ENCODE measurements at places on chromosomes 1 and 21.

- DNase-seq = no peak
Observed at GRCh38 chr1:33516428-33516827, 44.0 kb downstream of the ZSCAN20 start.

DNA sequence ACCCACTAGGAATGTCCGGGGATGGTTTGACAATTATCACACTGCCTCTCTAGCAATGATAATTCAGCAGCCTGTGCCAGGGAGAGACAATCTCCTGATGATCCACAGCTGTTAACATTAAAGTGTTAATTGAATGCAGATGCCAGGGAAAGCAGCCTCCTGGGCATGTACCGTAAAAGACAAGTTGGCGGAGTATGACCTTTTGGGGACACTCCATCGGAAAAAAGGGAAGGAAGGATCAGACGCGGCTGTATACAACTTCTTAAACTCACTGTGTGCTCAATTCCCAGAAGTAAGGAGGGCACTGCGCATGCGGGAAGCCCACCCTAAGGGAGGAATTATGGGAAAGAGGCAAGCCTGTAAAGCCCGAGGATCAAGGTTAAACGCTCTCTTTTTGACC, 62.6 kb downstream of the MAP3K7CL start:
- no peak for DNase-seq

DNA sequence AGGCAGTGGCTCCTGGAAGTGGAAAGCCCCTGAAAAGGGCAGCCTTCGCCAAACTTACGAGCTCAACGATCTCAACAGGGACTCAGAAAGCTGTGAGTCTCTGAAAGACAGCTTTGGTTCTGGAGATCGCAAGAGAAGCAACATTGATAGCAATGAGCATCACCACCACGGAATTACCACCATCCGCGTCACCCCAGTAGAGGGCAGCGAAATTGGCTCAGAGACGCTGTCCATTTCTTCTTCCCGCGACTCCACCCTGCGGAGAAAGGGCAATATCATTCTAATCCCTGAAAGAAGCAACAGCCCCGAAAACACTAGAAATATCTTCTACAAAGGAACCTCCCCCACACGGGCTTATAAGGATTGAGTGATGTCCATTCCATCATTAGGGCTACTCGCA, 42.4 kb downstream of the PLPPR4 start:
- DNase-seq = no peak

DNA sequence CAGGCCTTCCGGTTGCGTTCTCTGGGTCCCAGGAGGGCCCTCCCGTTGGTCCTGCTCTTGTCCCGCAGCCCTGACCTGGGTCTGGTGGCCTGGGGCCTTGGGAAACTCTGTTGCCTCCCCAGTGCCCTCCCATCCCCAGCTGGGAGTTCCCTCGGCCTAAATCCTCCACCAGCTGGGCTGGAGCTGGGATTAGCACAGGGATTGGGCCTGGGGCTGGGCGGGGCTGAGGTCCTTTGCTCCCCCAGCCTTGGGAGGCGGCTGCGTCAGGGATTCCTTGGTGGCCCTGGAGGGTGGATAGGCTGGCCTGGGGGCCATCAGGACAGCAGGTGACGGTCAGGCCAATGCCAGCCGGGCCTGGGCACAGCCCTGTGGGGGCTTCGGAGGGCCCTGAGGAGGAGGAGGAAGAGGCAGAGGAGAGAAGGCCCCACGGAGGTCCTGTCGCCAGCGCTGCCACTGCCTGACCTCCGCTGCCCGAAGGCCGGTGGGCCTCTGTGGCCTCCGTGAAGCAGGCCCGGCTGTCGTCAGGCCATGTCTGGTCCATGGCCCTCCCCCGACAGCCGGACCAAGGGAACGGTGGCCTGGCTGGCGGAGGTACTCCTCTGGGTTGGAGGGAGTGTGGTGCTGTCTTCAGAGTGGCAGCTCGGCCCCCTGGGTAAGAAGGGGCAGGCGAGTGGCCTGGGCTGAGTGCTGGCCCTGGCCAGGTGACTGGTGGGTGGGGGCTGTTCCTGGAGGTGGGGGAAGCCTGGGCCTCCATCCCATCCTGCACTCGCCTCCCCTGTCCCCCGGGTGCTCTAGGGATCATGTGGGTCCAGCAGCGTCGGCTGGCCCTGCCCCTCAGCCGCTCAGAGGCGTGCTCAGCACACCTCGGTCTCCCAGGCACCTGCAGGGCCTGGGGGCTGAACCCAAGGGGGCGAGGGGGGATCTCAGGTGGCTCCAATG, at the start of gene PLCH2:
Gene PLCH2, plus strand, starts transcription at position 229 of the 939 bp plus-strand sequence. Its CDS starts 300 bp downstream, at position 529.
- DNase-seq = no peak

DNA sequence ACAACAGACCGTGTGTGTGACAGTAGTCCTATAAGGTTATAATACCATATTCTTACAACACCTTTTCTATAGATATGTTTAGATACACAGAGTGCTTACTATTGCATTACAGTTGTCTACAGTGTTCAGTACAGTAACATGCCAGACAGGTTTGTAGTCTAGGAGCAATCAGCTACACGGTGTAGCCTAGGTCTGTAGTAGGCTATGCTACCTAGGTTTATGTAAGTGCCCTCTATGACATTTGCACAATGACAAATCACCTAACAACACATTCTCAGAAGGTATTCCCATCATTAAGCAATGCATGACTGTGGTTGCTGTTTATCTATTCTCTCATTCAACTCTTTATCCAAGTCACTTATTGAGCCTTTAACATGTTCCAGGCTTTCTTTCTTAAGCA, 1.8 kb upstream of the WLS start:
- DNase-seq = no peak

DNA sequence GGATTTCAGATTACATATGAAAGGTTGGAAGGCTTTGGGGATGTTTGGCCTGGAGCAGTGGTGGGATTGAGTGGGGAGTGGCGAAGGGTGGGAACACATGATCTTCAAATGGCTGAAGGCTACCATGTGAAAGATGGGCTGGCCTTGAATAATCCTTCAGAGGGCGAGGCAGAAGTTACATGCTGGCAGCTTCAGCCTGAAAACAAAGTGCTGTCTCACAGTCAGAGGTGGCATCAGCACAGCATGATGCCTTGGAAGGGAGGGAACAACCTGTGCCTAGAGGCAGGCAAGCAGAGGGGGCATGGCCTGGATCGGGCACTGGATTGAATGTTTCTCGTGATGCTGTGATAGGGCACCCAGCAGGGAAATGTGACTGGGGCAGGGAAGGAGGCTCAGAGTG, 130.8 kb downstream of the BEND5 start:
- DNase-seq = no peak

DNA sequence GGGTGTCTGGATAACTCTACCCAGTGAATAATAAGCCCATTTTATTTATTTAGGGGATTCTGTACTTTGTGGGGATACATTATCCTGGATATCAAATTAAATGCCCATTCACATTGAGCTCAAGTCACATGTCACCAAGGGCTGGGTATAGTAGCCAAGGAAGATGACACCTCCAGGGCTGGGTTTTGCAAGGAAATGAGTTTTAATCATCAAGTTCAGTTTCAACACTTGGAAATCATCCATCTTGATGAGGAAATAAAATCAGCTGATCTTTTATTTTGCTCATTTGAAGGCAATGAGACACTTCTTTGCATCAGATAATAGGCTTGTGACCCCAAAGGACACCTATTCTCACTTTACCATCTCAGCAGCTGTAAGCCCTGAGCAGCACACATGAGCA, 80.0 kb upstream of the TNR start:
- DNase-seq = no peak

GRCh38 chr1:192697771-192698170, 61.8 kb downstream of the RGS13 start:
- DNase-seq = no peak

- DNase-seq = no peak
Observed at GRCh38 chr1:54750596-54750995, 13.7 kb downstream of the PARS2 start.

- DNase-seq = no peak
Observed at GRCh38 chr21:18370301-18370700, 33.3 kb downstream of the TMPRSS15 start.

GRCh38 chr1:31905093-31905509, 33.1 kb downstream of the PTP4A2 start:
- no peak for DNase-seq

- no peak for DNase-seq
Observed at GRCh38 chr1:21233490-21233889, 56.8 kb downstream of the ECE1 start.

- DNase-seq = no peak
Observed at GRCh38 chr1:209927466-209927865, 10.6 kb upstream of the SYT14 start.

GRCh38 chr1:8170059-8170835, 144.1 kb upstream of the ERRFI1 start:
- no peak for DNase-seq

DNA sequence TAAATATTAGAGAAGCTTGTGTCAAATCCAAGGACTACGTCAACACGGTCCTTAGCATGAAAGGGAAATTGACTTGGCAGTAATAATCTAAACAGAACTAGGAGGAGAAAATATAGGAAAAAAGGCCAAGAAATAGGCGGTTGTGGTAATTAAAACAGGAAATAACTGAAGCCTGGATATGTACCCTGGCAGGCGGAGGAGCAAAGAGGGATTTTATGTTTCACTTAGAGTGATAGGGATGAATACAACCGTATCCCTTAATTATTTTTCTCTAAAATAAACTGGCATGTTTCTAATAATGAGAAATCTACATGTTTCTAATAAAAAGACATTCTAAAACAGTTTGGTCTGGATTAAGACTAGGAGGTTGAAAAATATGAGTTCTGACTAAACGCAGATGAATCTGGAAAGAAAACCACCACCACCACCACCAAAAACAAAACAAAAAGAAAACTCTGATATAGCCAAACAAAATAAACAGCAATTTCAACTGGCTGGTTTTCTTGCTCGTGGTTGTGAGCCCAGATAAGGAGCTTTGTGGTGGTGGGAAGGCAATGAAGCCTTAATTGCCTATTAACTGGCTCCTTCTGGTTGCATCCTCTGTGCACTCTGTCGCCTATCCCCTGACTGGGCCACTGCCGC, 334.2 kb upstream of the SNX7 start:
- no peak for DNase-seq

DNA sequence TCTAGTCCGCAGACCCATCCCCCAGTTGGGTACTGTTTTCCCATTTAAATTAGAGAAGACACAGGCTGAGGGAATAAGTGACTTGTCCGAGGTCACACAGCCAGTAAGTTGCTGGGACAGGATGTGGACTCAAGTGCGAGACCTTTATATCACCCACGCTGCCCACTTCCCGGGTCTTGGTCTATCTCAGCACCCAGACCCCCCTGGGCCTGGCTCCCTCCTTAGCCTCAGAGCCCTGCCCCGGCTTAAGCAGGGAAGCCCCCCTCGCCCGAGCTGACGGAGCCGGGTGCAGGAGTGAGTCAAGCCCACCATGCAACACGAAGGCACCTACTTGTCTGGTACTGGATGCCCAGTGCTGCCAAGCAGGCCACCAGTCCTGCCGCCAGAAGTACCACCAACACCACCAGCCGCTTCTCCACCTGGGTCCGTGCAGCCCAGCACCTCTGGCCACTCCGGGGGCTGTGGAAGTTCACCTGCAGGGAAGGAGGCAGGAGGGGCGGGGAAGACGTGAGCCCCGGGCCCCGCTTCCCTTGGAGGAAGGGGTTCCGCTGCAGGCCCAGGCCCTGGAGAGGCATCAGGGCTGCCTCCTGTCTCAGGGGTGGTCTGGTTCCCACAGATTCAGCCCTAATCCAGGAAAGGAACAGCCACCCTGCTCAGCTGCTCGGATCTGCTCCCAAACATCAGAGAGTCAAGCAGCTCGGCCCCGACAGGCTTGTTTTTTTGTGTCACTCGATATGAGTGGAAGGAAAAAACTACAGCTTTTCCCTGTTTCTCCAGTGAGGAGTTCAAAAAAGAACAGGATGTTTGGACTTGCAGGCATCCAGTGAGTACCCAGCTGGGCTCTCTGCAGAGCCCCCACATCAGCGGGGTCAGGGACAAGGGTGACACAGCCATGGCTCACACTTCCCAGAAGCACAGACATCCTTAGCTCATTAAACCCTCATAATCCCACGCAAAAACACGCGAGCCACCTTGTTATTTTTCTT, 11.1 kb downstream of the ECE1 start:
- no peak for DNase-seq
